ENCODE measurements at places on chromosomes 3 and 15.

GRCh38 chr3:4827767-4828166, 151.5 kb upstream of the BHLHE40 start:
- no peak for DNase-seq

DNA sequence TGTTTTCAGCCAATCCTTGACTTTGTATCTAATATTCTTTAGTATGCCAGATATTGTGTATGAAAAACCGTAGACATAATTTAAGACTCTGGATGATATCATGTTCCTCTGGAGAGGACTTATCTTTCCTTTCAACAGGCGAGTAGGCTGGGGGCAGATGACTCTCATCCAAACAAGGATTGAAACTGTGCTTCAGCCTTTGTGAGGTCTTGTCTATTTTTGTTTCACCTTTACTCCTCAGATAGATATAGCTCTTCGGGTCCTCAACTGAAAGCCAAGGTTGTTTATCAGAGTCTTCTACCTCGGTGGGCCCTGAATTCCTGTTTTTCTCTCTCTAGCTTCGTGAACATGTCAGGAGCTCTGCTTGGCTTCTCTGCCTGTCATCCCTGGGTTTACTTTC, 66.0 kb downstream of the C3orf20 start:
- DNase-seq: no peak

DNA sequence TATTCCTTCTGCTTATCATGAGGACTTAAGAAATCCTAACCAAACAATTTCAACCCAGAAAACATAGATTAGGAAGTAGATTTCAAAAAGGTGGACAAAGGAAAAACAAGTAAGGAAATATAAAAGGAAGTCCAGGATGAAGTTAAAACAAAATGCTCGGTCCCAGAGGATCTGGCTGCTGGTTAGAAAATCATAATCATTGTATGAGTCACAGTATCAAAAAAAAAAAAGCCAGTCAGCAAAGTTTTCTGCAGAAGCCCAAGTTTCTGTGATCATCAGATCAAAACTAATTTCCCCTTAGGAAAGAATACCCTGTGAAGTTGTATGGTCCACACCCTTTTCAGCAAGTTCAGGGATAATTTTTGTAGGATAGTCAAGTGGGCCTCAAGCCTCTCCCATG, 43.0 kb upstream of the LRTM1 start:
- DNase-seq: no peak

GRCh38 chr3:118714800-118715199, 319.8 kb downstream of the IGSF11 start:
- DNase-seq: no peak

- no peak for DNase-seq
Measured at GRCh38 chr3:59303452-59303851, 253.6 kb upstream of the CFAP20DC start.

DNA sequence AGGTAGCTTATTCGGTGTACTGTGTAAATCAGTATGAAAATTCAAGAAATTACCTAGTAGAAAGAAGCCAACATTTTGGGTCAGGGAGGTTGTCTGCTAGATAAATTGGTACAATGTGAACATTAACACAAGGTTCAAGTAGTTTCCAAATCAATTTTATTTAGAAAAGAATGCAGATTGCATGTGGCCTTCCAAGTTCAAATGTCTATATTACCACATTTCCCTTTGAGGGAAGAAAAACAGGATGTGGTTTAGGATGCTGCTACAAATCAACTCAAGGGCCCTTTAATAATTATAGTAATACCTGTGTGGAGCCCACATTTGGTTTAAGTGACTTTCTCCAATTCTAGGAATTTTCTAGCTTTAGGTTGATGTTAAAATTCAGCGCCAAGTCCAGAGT, 57.5 kb downstream of the CADPS start:
- no peak for DNase-seq

GRCh38 chr3:184231671-184232070, 2.3 kb downstream of the VWA5B2 start:
- no peak for DNase-seq

DNA sequence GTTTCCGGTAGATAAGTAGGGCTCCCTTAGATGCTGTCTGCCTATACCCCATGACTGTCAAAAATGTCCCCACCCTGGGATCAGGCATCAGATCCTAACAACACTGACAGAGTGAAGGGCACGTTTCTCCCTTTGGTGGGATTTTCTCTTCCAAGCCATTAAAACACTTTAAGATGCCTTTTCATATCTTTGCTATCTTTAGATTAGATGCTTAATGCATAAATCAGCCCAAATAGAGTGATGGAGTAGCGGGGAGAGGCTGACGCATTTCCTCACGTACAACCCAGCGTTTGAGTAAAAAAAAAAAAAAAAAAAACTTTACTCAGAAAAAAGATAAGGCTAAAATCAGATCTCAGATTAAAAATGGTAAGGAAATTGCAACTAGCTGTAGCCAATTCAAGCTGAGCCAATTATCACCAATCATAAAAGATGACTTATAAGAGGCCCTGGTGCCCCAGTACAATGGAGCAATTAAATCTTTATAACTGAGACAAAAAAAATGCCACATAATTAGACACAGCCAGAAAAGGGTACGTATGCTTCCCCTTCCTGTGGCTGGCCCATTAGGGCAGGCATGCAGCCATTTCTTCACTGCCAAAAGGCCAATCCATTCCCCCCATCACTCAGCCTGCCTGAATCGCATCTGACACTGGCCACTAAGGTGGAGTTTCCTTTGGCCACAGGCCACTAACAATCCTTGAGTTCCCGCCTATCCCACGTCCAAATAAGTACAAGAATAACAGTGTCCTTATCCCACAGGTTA, 45.0 kb downstream of the RFTN1 start:
- DNase-seq: no peak

DNA sequence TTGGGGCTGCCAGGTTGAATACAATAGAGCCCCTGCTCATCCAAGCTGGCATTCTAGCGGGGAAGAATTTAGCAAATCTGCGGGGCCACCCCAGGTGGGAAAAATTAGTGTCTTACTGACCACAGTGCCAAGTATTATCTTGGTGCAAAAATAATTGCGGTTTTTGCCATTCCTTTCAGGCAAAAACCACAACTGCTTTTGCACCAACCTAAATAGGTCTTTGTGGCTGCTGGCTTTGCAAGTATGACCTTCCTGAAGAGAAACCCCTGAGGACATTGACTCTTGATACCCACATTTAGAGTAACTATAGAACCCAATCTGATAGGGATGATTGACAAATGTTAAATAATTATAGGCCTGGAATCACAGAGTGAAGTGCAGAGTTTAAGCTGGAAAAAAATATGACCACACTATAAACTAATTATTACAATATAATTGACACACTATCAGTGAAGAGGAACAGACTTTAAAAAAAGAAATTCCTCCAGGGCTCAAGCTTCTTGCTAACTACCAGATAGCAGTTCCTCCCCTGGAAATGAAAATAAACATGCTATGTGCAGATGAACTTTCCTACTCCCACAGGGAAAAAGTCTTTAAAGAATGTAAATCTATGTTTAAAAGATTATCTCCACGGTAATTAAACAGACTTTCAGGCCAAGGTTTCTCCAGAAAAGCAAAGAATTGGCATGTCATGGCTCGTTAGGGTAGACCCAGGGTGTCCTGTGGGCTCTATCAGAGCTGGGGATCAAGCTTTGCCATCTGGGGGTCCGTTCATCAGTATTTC, 34.4 kb downstream of the CA12 start:
- no peak for DNase-seq

DNA sequence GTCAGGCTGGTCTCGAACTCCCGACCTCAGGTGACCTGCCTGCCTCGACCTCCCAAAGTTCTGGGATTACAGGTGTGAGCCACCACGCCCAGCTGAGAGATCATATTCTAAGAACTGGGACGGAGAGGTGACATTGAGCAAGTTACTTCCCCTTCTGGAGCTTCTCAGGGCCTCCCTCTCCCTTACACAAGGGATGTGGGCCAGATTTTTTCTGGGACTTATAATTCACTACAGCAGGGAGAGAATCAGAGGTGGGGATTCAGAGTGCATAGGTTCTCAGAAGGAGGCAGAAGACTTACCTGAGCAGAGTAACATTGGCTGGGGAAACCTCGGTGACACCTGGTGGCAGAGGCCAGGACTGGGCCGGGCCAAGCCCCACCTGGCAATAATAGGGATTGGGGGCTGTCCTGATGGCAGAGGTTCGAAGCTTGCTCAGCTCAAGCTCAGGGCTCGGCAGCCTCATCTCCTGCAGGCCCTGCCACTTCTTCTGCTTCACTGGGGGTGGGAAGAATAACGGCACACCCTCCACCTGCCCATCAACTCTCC, 6.8 kb downstream of the LTK start:
- no peak for DNase-seq

GRCh38 chr3:56915966-56916586, 114.3 kb upstream of the ARHGEF3 start:
- peak; percentile 59 for DNase-seq

DNA sequence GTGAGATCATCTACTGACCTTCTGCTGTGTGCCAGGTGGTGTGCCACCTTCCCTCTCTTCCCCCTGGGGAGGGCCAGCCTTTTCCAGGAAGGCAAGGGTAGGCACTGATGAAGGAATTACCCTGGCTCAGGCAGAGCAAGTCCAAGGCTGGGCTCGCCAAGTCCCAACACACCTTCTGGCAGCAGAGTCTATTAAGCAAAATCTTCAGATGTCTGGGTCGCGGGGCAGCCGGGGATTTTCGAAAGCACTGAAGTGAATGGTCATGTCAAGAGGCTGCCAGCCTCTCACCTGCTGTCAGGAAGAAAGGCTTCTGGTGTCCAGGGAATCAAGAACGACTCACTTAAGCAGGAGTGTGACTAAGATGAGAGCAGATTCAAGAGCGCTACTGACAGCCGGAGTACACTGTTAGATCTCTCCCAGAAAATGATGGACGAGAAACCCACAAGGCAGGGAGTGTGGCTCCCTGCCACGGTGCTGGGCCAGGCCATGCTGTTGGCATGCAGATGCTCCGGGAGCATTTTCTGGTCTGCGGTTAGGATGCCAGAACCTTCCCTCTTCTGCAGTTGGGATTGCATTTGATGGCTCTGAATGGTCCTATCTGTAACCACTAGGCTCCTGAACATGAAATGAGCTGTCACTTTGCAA, 479.8 kb downstream of the SHQ1 start:
- no peak for DNase-seq

GRCh38 chr3:65548848-65549625, 489.7 kb downstream of the MAGI1 start:
- no peak for DNase-seq

DNA sequence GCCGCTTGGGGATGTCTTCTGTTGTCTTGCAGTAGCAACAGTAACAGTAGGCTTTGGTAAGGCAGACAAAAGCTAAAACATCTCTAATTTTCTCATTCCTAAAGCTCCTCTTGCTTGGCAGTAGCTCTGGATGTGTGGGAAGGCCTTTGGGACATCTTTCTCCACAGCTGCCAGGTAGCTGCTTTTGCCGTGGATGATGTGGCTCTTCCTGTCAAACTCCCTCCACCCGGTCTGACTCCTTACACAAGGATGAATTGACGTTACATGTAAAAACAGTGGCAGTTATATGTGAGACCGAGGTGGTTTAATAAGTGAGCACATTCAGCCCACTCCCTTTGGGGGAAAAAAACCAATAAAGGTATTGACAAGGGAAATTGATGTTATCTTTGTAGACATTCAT, 309.1 kb downstream of the TUSC7 start:
- no peak for DNase-seq

DNA sequence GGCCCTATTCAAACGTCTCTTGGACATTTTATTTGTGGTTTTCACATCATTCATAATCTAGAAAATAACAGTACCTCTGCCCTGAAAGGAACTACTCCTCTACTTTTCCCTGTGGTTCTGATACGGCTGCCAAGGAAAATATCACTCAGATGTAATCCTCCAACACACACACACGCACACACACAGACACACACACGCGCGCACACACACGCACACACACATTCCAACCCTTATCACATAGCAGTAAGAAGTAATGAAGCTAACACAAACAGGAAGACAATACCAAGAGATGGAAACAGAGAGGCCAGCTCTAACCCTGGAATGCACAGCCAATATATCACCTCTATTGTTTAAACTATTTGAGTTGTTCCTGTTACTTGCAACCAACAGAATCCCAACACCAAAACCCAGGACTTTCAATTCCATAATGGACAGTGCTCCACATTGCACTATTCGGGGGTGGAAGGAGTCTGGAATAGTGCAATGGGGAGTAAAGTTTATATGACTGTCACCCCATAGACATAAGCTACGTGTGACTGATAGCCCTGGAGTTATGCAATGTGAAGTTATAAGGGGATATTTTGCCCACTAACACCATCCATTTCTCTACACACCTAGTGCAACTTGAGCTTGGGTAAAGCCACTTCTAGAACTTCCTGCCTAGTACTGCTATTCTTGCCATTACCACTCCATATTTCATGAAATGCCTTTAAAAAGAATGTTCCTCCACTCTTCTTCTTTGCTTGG, 71.3 kb upstream of the FNDC3B start:
- DNase-seq: no peak

DNA sequence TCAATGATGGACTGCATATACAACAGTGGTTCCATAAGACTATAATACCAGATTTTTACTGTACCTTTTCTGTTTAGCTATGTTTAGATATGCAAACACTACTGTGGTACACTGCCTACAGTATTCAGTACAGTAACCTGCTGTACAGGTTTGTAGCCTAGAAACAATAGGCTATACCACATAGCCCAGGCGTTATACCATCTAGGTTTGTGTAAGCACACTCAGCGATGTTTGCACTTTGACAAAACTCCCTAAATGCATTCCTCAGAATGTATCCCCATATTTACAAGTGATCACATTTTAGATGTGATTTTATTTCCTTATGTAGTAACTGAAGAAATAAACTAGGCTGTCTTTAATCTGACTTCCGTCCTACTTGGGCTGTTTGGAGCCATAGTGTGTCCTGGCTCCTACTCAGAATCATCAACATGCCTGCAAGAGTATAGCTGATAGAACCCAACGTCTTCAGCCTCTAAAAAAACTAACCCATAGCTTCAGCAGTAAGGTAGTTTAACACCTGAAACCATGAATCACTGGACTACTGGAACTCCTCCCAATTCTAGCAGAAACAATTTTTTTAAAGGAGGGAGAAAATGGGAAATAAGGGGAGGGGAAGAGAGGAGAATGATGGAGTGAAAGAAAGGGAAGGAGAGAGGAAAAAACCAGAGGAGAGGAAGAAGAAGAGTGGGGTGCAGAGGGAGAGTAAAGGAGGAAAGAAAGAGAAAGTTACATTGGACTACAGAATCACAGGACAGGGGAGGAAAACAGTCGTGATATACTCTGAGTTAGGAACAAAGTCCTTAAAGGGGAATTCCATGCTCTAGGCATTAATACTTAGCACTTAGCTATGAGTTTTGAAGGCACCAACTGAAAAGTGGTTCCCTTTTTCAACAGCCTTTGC, 67.7 kb upstream of the PLXND1 start:
- no peak for DNase-seq

- no peak for DNase-seq
Measured at GRCh38 chr15:66042624-66043023, 173.3 kb downstream of the RAB11A start.

DNA sequence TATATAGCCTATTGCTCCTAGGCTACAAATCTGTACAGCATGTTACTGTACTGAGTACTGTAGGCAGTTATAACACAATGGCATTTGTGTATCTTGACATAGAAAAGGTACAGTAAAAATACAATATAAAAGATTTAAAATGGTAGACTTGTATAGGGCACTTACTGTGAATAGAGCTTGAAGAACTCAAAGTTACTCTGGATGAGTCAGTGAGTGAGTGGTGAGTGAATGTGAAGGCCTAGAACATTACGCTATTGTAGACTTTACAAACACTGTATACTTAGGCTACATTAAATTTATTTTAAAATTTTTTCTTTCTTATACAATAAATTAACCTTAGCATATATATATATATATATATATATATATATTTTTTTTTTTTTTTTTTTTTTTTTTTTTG, 140.0 kb upstream of the UBE2E1 start:
- DNase-seq: no peak

Measured in CD8-positive, alpha-beta memory T cell (primary cell).